Erythroblast (primary cell): ENCODE measurements at places on chromosomes 12 and 14.

GRCh38 chr14:54673193-54674045, 106.5 kb downstream of the SAMD4A start:
- no peak for DNase-seq

GRCh38 chr12:59173695-59174094, 253.4 kb upstream of the LRIG3 start:
- no peak for DNase-seq

GRCh38 chr12:92424338-92424737, 278.5 kb upstream of the PLEKHG7 start:
- DNase-seq = no peak

- no peak for DNase-seq
These were observed 73.8 kb upstream of the DCN start for GRCh38 chr12:91256411-91256810.

GRCh38 chr12:106696071-106696470, 78.4 kb upstream of the RIC8B start:
- DNase-seq = no peak

GRCh38 chr12:48157889-48158370, 615 bp upstream of the ASB8 start:
- no peak for DNase-seq

GRCh38 chr12:115752156-115752555, 525.3 kb downstream of the MED13L start:
- no peak for DNase-seq

- DNase-seq = no peak
These were observed 26.9 kb downstream of the DAAM1 start for GRCh38 chr14:59215322-59215721.

- no peak for DNase-seq
These were observed 23.4 kb downstream of the MAP1LC3B2 start for GRCh38 chr12:116582610-116583009.

GRCh38 chr12:4987076-4988046, 56.3 kb upstream of the KCNA5 start:
- no peak for DNase-seq

DNA sequence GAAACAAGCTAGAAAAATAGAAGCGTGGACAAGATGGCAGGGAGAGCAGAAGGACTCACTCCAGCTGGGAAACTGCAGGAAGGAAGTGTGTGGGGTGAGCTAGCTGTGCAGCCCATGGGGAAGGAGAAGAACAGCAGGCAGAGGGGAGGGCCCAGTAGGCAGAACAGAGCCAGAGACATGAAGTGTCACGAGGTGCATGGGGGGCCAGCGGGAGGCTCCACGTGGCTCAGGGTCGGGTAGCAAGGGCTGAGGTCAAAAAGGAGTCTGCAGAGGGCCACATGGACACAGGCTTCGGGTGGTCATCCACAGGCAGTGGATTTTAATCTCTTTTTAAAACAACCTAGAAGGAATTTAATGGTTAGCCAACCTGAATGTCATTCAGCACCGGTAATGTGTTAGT, 669.0 kb downstream of the BCL11B start:
- DNase-seq = no peak

DNA sequence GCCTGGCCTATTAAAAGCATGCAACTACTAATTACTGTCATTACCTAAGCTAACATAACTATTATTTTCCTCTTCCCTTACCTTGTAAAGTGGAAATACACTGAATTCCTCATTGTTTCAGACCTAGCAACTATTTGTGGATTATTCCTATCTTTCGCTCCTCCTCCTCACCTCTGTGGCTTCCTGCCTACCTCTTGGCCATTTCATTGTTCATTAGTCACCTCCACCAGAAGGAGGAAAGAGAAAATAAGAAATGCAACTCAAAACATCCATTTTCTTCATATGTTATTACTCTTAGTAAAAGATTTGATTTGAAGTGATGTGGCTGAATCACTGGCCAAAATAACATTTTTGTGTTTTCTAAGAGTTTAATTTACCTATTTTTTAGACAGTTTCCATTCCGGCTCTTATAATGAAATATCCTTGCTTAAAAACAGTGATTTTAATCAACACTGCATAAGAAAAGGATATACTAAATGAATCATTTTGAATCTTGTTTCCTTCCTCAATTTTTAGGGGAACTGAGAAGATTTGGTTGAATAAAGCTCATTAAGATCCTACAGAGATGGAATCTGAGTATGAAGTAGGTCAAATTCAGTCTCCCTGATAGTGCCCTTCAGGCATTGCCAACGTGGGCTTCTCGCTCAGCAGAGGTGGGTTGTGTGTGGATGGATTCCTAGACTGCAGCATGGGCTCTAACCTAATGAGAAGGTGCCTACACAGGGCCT, 27.6 kb upstream of the ARHGAP5 start:
- no peak for DNase-seq

GRCh38 chr12:47189728-47190127, 110.0 kb upstream of the AMIGO2 start:
- no peak for DNase-seq

GRCh38 chr14:36019126-36019525, 157.4 kb downstream of the PTCSC3 start:
- DNase-seq = no peak

GRCh38 chr14:35879151-35879648, 53.1 kb downstream of the BRMS1L start:
- no peak for DNase-seq

- DNase-seq = no peak
These were observed 114.0 kb downstream of the SLC38A4 start for GRCh38 chr12:46711756-46712155.

DNA sequence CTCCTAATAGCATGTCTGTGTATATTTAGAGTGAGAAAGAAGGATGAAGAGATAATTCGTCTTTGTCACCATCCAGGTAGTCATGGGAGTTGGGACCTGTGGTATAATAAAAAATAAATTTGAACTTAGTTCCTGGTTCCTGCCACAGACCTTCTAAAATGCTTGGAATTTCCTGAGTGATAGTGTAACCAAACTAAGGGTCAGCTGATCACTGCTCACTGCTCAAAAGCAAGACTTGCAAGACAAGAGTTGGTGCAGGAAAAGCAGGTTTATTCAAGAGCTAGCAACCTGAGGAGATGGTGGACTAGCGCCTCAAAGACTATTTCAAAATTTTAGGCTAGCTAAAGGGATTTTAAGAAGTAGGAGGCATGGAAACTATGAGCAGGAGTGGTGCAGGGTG, 19.1 kb downstream of the ANG start:
- no peak for DNase-seq

- no peak for DNase-seq
These were observed 1.6 kb downstream of the CEBPE start for GRCh38 chr14:23117371-23118020.

GRCh38 chr12:124668602-124669001, 101.2 kb upstream of the NCOR2 start:
- no peak for DNase-seq

- DNase-seq = no peak
These were observed 14.7 kb downstream of the PRICKLE1 start for GRCh38 chr12:42574851-42575266.

GRCh38 chr12:131982041-131982440, 32.3 kb downstream of the EP400 start:
- DNase-seq = no peak

- no peak for DNase-seq
These were observed 43.0 kb downstream of the LRIG3 start for GRCh38 chr12:58877243-58877743.

GRCh38 chr12:8562310-8562709, 21.6 kb upstream of the CLEC4E start:
- DNase-seq = peak; percentile 22

DNA sequence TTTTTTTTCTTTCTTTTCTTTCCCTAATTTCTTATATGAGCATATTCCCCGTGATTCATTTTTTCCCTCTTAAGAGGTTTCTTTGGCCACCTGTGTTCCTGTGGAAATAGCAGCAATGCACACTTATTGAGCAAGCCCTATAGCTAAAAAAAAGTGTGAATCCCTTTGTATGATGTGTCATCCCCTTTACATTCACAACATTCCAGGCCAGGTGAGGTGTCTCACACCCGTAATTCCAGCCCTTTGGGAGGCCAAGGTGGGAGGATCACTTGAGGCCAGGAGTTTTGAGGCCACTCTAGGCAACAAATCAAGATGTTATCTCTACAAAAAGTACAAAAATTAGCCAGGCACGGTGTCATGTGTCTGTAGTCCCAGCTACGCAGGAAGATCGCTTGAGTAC, 700.4 kb upstream of the TBX3 start:
- no peak for DNase-seq

- peak; percentile 53 for DNase-seq
These were observed 71.2 kb downstream of the VCPKMT start for GRCh38 chr14:50045039-50045711.

GRCh38 chr12:104276273-104277131, 27.0 kb upstream of the EID3 start:
- no peak for DNase-seq

GRCh38 chr12:94435511-94435927, 24.1 kb downstream of the CEP83 start:
- no peak for DNase-seq
